Hippocampal formation (tissue), 2 donors: ENCODE measurements at places on chromosomes 11 and 22.

DNA sequence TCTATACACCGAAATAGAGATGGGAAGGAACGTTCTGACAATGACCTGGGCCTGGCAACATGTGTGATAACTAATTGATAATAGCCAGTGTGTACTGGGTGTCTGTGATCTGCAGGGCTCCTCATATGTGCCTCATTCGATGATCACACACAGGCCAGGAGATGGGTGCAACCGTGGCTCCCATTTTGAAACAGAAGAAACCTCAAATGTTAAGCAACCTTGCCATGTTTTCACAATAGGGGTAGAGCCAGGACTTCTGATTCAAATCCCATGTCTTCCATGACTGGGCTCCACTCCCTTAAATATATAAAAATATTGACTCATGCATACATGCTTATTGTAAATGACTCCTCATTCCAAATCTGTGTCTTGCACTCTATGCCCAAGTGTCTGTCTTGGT is 11.1 kb downstream of the APOL3 start:
- DNase-seq = no peak

- DNase-seq = no peak
Observed at GRCh38 chr11:12542186-12542935, 131.9 kb upstream of the TEAD1 start.

DNA sequence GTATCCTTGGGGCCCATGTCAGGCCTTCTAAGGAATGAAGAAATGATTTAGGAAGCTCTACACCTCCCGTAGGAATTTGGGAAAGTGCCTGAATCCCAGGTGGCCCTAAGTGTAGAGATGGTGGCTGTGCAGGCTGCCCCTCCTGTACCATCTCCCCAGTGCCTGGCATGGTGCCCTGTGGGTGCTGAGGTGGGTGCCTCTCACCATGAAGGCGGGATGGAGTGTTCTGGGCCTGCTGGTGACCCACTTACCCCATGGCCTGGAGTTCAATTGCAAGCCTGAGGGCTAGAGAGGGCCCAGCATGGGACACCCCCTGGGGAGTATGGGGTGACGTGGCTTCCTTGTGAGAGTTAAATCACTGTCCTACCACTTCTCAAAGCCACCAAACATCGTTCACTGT is 19.8 kb downstream of the SAMM50 start:
- no peak for DNase-seq

DNA sequence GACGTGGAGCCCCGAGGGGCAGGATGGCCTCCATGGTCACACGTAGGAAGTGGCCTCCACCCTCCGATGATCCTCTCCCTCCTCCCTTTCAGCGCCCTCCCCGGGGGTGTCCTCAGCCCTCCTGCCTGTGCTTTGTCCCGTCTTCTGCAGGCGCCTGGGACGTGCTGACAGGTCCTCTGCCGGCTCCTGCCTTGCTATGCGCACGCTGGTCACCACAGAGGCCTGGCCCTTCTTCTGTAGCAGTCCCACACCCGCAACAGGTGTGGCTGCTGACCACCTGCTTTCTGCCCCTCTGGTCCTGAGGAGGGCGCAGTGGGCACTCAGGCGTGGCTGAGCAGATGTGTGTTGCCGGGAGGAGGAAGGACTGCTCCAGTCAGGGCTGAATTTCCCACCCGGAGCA is 27.7 kb upstream of the PPP6R3 start:
- no peak for DNase-seq

DNA sequence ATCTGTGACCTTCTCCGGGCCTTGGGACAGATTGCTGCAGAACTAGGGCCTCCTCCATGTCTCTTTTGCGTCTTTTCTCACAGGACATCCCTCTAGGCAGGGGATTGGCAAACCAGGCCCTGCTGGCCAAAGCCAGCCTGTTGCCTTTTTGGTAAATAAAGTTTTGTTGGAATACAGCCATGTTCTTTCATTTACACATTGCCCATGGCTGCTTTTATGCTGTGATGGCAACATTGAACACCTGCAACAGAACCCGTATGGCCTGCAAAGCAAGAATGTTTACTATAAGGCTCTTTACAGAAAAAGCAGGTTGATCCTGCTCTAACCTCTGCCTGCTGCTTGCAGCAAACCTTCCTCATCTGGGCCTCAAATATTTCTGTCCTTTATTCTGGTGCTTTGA is 56.8 kb upstream of the B3GAT1 start:
- DNase-seq = no peak

GRCh38 chr22:41831383-41831782 is 1.5 kb upstream of the SREBF2 start:
- DNase-seq = no peak

- DNase-seq = no peak
Observed at GRCh38 chr11:76786016-76786415, 2.9 kb downstream of the TSKU start.

DNA sequence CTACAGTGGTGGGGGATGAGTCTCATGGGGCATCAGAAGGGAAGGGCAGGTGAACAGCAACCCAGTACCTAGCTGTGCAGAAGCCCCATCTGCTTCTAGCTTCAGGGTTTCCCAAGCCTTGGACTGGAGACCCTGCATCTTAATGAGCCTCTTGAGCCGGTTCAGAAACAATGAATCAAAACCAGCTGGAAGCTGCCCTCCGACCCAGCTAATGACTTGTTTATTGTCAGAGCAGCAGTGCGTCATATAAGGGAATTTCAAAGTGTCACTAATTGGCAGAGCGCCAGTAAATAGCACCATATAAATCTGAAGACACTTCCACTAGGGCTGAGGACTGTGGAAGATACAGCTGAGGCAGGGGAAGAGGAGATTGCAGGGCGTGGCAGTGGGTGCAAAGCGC is 57.5 kb downstream of the RPUSD4 start:
- no peak for DNase-seq

GRCh38 chr22:49373289-49373666 is 454.4 kb downstream of the BRD1 start:
- DNase-seq = no peak

DNA sequence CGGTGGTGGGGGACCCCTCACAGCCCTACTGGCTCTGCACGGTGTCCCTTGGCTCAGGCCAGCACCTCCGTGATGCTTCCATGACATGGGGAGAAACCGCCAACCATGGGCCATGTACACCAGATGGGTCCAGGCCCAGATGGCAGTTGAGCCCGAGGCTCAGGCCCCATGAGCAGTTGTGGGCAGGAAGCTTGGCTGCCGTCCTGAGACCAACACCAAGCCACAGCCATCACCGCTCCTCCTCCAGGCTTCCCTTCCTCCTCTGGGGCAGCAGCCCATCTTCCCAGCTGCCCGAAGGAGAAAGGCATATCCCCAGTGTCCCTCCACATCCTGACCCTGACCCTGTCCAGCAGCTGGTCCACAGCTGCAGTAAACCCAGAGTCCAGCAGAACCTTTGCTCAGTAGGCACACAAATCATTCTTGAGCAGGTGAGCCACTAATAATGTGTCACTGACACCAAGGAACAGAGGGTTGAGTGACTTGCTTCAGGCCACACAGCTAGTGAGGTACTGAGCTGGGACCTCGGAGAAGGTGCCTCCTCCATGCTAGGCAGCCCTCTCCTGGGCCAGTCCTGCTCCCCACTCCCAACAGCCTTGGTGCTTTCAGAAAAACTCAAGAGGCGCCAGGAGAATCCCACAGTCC is 204.9 kb downstream of the CTTN start:
- no peak for DNase-seq

DNA sequence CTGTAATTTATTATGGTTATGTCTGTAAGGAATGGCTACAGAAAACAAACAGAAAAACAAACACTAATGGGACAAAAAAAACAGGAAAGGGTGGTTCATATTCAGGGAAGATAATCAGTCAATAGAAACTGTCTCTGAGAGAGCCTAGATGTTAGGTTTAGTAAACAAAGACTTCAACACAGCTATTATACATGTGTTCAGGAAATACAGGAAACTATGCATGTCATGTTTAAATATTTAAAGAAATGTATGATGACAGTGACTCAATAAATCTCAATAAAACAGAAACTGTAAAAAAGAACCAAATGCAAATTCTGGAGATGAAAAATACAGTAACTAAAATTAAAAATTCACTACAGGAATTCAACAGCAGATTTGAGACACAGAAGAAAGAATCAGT is 76.0 kb downstream of the PACS1 start:
- DNase-seq = no peak

DNA sequence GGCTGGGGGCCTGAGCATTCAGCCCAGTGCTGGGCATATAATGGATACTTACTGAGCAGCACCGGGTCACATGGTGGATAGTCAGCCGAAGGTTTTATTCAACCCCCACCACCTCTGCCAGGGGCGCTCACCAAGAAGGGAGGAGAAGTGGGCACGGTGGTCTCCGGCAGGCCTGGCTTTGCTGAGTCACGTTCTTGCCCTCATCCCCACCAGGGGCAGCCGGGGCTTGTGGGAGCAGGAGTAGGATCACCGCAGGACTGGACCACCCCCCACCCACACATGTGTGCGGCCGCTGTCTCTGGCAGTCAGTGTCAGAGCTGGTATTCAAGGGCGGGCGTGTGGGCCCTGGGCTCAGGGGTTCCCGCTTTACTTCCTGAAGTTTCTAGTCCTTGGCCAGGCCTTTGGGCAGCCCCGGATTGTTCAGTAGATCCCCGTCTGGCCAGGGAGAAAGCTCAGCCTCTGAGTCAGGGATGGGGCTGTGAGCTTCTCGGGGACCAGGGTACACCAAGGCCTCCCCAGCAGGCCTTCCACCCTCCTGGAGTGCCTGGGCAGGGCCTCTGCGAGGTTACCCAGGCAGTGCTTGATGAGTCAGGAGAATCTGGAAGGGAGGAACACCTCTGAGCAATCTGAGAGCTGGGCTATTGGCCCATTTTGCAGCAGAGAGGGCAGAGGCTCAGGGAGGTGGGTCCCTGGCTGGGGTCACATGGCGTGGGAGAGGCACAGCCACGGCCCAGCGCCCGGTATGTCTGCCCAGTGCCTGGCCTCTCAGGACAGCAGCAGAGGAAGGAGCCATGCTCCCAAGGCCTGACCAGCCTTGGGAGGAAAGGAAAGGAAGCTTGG is 60.6 kb downstream of the RTL6 start:
- no peak for DNase-seq

GRCh38 chr11:117374316-117375055 is 46.8 kb downstream of the CEP164 start:
- no peak for DNase-seq

DNA sequence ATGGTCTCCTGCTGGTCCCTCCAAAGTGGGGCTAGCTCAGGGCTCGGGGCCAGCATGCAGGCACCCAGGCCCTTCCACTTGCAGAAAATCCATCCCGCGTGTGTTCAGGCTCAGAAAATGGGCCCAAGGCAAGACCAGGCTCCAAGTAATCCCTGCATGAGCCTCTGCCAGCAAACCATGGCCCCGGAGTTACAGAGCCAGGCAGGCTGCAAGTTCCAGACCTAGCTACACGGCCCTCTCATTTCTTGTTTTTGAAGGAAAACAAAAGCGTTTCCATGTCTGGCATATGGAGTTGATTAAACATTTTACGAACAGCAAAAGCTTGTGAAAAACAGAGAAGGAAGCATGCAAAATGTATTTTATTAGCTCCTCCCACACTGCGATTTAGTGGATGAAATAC is 29.7 kb downstream of the KIAA0930 start:
- no peak for DNase-seq

DNA sequence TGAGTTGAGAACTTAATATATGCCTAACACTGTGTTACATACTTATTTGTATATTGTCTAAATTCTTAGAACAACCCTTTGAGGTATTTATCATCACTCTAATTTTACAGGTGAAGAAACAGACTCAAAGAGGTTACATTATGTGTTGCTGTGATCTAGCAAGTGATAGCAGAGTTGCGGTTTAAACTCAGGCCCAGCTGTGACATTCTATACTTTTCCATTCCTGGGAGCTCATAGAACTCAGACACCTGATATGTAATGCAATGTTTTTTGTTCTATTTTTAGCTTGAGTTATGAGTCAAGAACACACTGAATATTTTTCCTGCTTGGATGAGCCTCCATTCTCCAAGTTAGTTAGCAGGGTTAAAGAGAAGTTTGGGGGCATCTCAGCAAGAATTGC is 449.7 kb upstream of the DDI1 start:
- no peak for DNase-seq

GRCh38 chr11:3854977-3855807 is at the start of gene STIM1:
Gene STIM1, plus strand, starts transcription at chr11:3855664. Its CDS starts 607 bp downstream, at chr11:3856271.
- peak; percentile 93 for DNase-seq

DNA sequence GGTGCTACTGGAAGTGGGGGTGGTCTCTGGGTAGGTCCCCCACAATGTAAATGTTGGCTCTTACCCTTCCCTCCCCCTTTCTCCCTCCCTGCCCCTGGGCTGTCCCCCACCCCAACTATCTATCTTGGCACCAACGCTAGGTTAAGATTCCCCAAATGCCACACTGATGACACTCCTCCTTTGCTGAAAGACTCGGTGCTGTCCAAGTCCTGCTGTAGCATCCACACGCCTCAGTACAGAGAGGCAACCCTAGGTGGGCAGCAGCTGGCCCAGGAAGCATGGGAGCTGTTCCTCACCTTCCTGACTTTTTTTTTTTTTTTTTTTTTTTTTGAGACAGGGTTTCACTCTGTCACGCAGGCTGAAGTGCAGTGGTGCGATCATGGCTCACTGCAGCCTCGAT is 3.4 kb upstream of the KCTD17 start:
- no peak for DNase-seq

- no peak for DNase-seq
Observed at GRCh38 chr11:24567380-24567779, 70.5 kb downstream of the LUZP2 start.

- no peak for DNase-seq
Observed at GRCh38 chr11:69211920-69212797, 56.4 kb downstream of the SMIM38 start.

DNA sequence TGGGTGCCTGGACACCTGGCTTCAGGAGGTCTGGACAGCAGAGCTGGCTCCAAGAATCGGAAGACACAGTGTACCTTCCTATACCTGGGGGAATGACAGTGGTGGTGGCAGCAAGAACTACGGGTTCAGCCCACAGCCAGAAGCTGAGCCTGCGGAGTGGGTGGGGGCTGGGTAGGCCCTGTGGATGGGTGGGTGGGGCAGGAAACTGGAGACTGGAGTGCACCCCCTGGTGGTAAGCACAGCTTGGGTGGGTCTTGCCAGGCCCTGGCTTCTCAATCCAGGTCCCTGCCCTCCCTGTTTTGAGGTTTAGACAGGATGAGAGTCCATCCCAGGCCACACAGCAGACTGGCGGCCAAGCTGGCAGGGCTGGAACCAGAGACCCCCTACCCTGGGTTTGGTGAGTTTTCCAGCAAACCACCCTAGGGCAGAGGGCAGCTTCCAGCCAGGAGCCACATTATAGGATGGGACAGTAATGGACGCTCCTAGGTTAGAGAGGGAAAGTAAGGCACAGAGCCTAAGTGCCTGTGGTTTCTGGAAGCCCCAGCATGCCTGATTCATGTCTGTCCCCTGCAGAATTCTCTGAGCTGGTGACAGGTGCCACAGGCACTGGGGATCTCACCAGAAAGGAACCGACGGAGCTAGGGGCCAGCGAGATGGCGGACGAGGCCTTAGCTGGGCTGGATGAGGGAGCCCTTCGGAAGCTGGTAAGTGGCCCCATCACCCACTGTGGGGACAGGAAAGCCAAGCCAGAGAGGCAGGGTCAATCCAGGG is 1.7 kb downstream of the SMTN start:
- no peak for DNase-seq
